ENCODE measurements at places on chromosomes 12 and 14.

GRCh38 chr12:86233126-86233525 is 23.1 kb downstream of the MGAT4C start:
- DNase-seq: no peak

DNA sequence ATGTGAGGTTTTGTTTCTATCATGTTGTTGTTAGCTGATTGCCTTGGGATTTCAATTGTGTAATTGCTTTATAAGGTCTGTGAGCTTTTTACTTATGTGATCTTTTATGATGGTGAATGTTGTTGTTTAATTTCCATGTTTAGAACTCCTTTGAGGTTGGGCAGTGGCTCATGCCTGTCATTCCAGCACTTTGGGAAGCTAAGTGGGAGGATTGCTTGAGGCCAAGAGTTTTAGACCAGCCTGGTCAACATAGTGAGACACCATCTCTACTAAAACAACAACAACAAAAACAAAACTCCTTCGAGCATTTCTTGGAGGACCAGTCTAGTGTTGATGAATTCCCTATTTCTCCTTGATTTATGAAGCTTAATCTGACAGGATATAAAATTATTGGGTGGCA is 102.1 kb upstream of the PMCH start:
- no peak for DNase-seq

GRCh38 chr12:50951112-50951511 is 1.2 kb upstream of the HIGD1C start:
- no peak for DNase-seq

GRCh38 chr12:97805146-97805545 is 342.5 kb downstream of the RMST start:
- no peak for DNase-seq

DNA sequence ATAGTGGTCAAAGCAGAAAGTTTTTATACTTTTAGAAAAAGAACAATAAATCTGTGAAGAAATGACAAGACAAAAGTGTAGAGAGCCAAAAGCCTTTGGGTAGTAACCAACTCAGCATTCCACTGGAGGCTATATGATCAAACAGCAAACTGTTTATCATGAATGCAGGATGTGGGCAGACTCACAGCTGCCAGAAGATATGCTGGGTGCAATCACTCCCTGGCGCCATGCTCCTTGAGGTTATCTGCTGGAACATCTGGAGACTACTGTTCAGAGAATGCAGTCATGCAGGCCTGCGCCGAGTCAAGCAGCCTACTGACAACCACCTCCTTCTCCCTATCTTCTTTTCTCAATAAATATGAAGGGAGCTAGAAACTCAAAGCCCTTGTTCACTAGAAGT is 49.0 kb upstream of the SLC8A3 start:
- no peak for DNase-seq

DNA sequence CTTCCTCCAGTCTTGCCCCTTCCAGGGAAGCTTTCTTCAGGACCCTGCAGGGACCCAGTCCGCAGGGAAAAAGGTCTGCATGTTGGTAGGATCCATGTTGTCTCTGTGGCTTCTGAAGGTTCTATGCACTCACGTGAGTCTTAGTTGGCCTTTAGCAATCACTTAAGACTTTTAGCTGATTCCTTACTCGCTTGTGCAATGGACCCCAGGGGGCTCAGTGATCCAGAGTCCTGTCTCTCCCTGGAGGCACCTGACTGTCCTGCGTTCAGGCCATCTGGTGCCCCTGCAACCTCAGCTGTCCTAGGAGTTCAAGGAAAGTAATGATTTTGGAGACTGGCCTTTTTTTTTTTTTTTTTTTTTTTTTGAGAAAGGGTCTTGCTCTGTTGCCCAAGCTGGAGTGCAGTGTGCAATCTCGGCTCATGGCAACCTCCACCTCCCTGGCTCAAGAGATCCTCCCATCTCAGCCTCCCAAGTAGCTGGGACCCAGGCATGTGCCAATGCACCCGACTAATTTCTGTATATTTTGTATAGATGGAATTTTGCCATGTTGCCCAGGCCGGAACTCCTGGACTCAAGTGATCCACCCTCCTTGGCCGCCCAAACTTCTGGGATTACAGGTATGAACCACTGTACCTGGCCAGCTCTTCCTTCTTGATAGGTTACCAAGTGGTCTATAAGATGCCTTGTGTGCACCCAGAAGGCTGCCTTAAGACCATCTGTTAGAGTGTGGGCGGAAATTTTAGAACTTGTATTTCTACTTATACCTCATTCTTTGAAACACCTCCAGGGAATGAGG is 4.6 kb downstream of the IFI27L2 start:
- DNase-seq: no peak

DNA sequence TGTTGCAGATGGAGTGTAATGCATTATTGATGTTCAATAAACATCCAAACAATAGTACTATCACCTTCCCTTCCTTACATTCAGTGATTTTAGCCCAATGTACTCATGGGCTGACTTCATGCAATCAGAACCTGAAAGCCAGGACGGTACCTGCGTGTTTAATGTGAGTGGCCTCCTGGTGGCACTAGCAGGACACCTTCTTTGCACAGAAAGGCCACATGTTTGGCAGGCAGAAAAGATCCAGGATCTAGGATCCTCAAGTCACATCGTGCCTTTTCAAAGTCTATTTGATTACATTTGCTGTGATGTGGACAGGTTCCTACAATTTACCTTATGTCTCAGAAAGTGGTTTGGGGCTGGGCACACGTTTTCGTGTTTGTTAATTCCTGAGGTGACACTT is 82.9 kb downstream of the NEDD1 start:
- DNase-seq: peak; percentile 19

DNA sequence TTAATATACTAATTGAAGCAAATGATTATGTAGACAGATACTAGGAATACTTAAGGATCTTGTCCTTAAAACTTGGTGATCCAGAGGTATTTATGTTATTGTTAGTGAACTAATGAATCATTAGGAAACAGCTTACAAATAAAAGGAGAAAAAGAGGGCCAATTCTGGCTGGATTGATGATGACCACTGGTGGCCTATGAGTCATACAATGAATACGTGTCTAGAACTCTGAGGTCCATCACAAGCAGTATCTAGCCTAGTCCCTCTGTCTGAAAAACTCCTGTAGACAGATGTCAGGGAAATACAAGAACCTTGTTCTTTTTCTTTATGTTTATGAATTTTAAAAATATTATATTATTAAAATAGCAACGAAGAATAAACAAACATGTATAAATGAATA is 51.7 kb upstream of the RTL1 start:
- DNase-seq: no peak

DNA sequence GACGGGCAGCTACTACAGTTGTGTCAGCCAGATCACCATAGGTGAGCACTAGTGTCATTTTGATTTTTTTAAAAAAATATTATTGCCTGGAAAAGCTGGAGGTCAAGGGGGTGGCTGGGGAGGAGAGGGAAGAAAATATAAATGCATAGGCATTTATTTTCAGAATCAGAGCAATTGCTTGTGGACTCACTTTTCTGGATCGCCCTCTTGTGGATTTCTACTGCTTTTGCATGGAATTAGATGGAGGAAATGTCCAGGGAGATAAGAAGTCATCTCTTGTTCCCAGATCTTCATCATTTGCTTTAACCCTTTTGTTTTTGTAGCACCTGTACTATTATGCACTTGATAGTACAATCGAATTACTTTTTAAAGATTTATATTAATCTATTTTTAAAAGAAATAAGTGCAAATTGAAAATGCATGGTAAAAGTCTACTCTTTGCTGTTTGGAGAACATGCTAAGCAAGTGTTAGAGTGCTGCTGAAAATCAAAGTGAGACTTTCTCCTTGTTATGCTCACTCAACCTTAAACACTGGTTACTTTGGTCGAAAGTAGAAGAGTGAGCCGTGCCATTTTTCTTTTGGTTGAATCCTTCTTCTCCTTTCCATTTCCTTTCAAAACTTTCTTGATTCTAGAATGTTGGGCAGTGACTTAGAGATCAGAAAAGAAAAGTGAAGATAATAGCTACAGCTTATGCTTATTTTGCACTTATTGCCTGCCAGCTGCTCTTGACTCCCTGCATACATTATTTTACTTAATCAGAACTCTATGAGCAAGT is 60.6 kb upstream of the ANO4 start:
- DNase-seq: peak; percentile 44

- DNase-seq: no peak
Observed at GRCh38 chr14:46686652-46687051, 35.1 kb upstream of the RPL10L start.

DNA sequence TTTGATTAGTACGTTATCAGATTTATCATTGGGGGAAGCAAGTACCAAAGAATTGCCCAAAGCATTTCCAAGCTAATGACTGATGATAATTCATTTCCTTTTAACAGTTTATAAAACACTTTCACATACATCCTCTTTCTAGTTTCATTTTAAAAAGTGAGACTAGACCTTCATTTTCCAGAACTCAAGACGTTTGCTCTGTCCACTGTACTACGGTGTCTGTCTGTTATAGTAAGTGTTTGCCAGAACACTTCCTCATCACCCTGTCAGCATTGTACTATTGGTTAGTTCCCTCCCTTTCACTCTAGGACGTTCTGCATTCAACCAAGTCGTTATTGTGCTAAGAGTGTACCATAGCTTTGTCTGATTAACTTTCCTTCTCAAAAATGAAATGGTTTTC is 81.7 kb upstream of the TMEM263 start:
- no peak for DNase-seq

DNA sequence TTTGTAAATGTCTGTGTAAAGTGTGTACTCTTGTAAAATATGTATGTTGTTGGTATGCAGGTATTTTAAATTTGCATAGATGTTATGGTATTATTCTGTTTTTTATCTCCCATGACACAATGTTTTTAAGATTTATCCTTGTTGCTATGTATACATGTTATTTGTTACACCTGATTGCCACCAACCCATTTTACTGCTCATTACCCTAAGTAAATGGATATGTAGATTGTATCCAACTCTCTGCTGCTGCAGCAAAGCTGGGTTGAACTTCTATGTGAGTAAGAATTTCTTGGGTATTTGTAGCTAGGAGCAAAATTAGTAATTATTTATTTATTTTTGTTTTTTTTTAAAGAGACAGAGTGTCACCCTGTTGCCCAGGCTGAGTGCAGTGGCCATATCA is 6.2 kb downstream of the APAF1 start:
- DNase-seq: no peak

- DNase-seq: no peak
Observed at GRCh38 chr12:30100741-30101140, 317.0 kb upstream of the TMTC1 start.

- no peak for DNase-seq
Observed at GRCh38 chr14:28116716-28117115, 649.9 kb upstream of the FOXG1 start.

DNA sequence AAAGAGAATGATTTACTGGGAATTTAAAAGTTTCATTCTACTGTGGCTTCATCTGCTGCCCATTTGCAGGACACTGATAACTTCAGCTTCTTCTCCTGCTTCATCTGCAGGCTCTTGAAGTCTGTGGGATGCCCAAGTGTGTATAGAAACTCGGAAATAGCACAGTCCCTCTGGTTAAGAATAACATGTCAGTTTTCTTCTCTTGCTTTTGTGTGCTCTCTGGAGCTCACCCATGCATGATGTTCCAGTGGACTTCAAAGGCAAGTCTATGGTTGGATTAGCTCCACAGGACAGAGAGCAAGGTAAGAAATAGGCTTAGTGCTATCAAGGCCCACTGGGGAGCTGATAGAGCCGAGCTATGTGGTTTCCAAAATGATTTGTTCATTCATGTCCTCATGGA is 13.7 kb downstream of the RMST start:
- DNase-seq: no peak

GRCh38 chr12:108090107-108090899 is 38.8 kb upstream of the WSCD2 start:
- no peak for DNase-seq

DNA sequence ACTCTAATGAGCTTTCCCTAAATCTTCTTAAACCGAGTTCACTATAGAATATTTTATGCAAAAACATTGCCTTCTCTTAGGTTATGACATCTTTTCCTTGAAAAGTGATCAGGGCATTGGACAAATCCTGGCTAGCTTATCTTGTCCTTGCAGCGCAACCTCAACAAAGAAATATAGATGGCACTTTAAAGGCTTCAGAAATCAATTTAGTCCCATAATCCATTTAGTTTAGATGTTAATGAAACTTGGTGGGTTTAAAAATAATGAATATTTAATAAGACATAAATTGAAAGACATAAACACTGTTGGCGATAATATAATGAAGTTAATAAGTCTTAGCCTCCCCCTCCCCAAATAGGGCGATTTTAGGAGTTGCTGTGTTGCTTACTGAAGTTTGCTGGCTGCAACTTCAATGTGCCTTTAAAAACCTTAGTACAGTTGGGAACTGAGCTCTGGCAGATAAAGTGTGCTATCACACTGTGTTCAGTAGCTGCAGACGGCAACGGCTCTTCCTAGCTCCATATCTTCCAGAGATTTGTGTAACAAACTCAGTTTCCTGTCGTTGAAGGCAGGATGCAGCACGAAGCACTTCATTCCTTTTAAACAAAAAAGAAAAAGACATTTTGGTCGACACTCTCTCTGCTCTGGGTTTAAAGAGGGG is 19.5 kb downstream of the PLXNC1 start:
- no peak for DNase-seq

- no peak for DNase-seq
Observed at GRCh38 chr12:18998343-18999261, 130.9 kb upstream of the PLEKHA5 start.

DNA sequence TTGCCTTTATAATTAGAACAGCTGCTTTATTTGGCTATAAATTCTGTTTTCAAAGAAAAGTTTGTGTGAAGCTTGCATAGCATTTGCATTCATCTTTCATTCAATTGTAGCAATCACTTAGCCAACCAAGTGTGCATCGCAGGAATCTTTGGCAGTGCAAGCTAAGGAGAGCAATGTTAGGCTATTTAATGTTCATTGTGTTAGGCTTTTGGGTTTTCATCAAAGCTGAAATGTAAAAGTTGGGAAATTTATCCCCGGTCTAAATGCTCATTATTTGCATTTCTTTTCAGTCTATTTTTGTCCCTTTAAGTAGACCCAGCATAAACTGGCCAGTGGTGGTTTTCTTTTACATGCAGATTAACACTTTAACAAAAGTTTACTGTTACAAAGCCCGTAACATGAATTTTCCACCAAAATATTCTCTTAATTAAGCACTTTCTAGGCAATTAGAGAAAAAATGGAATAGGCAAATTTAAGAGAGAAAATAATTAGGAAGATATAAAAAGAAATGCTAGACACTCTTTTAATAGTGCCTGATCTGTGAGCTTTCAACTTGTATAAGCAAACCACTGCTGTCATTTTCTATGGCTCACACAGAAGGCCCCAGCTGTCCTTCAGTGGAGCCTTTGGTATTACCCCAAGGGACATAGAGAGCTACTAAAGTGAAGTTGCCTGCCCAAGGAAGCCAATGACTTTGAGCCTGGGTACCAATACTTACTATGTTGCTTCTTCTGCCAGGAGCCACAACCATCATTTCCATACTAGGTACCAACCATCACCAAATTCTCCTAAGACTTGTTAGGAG is 898.9 kb upstream of the SEL1L start:
- DNase-seq: no peak

Measured in NCI-H2171 (cell line).